ENCODE measurements at places on chromosomes 12 and 14.

DNA sequence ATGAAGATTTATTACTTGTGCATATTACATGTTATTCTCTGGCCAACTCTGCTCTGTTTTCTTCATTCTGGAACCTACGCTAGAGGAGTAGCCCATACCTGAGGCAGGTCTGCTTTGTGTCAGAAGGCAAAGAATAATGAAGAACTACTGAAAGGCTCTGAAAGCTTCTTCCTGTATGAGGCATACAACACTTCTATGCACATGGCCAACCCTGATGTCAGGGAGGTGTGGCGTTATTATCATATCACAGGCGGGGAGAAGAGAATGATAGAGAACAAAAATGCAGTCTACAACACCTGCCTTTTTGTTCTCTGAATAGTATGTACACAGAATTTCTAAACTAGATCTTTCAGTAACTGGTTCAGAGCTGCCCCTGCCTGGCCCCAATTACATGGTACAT lies 32.5 kb upstream of the CRY1 start:
- no peak for DNase-seq

- no peak for DNase-seq
Observed at GRCh38 chr14:39212693-39213092, 21.0 kb upstream of the MIA2 start.

- no peak for DNase-seq
Observed at GRCh38 chr14:103284574-103285467, 49.2 kb upstream of the EIF5 start.

GRCh38 chr12:103799504-103799856 lies 41.6 kb downstream of the NT5DC3 start:
- DNase-seq: no peak

- DNase-seq: no peak
Observed at GRCh38 chr14:94562022-94562421, 780 bp downstream of the SERPINA4 start.

- DNase-seq: no peak
Observed at GRCh38 chr12:94262228-94263010, 114.0 kb downstream of the PLXNC1 start.

DNA sequence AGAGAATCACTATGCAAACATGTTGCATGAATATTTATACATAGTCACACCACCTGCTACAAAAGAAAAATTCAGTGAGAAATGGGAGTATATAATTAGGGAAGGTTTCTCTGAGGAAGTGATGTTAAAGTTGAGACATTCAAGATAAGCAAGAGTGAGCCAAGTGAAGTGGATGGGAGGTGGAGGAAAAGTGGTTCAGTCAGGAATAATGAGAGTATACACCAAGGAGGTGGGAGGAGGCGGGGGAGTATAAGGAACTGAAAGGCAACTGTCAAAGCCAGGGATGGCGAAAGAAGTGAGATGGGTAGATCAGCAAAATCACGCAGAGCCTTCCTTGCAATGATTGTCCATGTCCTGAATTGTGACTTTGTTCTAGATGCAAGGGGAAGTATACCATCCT lies 33.7 kb downstream of the PRKD1 start:
- no peak for DNase-seq

GRCh38 chr14:63611078-63611477 lies 30.6 kb downstream of the WDR89 start:
- no peak for DNase-seq

DNA sequence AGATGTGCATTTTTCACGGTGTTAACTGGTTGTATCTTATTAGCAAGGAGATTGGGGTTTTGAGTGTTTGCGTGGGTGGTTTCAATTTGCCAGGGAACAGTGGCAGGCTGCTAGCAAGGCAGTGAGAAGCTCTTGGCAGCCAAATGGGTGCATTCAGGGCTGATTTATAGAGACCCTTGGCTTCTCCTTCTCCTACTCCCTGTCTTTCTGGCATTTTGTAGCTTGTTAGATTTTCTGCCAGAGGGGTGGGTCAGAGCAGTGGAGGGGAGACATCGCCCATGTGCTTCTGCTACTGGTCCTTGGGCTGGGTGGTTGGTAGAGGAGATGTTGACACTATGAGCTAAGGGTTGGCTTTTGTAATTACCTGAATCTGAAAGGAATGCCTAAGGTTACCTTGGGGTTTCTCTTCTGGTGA lies 9.6 kb downstream of the CALM1 start:
- DNase-seq: no peak

DNA sequence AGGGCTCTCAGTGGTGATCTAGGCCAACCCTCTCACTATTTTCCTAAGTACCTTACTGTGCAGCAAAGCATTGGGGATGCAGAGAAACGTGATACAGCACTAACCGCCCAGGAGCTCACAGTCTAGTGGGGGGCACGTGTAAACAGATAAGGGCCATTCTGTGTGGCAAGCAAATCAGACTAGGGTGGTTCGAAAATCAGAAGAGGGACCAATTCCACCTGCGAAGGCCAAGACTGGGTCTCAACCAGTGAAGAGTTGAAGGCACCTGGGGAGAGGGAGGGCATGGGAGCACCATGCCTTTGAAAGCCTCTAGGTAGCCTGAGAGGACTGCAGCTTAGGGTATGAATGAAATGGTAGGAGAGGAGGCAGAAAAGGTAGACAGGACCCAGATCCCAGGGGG lies 2.2 kb downstream of the PITPNM2 start:
- no peak for DNase-seq

GRCh38 chr12:61916831-61917230 lies 343.4 kb upstream of the USP15 start:
- DNase-seq: no peak

DNA sequence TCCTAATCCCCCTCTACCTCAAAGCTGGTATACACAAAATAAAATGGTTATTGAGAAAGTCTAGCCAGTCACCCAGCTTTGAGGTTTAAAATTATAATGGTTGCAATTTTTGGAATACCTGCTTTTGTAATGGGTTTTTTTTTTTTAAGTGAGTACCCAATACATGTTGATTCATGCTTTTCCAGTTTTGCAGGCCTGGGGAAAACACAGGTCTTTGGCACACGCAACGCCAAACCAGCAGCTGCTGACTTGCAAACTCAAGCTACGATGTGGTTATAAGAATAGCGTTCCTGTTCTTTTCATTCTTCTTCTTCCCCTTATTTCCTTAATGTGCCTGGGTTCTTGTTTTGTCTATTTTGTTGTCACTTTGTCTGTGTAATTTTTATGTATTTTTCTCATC lies 233.0 kb downstream of the EGLN3 start:
- no peak for DNase-seq

GRCh38 chr12:124498275-124499189 lies 68.9 kb downstream of the NCOR2 start:
- no peak for DNase-seq

GRCh38 chr14:47189911-47190484 lies 485.4 kb downstream of the MDGA2 start:
- no peak for DNase-seq

- no peak for DNase-seq
Observed at GRCh38 chr14:47674543-47675465, 601 bp downstream of the MDGA2 start.

- no peak for DNase-seq
Observed at GRCh38 chr12:39587225-39587624, 32.4 kb downstream of the ABCD2 start.

- DNase-seq: no peak
Observed at GRCh38 chr14:61451891-61452400, 130.6 kb downstream of the PRKCH start.

DNA sequence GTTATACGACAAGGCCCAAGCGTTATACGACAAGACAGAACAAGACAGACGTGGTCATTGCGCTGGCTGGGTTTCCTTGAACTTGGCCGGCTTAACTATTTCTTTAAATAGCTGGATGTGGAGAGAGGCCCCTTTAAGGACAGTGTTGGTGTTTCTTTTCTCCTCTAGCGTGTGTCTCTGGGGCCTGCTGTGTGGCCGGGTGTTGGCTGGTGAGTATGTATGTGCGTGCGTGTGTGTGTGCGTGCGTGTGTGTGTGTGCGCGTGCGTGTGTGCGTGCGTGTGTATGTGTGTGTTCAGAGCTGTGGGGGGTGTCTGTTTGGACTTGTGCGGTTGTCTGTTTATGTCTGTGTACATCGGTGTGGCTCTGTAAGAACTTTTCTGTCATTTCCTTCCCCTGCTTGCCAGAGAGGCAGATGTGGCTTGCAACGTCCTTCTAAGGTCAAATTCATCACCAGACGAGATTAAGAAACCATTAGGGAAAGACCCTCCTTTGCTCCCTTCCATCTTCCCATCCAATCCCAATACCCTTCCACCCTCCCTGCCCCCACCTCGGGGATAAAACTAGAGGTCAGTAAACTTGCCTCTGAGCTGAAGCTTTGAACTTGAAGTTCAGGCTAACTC lies 78.6 kb upstream of the TBX3 start:
- DNase-seq: no peak

DNA sequence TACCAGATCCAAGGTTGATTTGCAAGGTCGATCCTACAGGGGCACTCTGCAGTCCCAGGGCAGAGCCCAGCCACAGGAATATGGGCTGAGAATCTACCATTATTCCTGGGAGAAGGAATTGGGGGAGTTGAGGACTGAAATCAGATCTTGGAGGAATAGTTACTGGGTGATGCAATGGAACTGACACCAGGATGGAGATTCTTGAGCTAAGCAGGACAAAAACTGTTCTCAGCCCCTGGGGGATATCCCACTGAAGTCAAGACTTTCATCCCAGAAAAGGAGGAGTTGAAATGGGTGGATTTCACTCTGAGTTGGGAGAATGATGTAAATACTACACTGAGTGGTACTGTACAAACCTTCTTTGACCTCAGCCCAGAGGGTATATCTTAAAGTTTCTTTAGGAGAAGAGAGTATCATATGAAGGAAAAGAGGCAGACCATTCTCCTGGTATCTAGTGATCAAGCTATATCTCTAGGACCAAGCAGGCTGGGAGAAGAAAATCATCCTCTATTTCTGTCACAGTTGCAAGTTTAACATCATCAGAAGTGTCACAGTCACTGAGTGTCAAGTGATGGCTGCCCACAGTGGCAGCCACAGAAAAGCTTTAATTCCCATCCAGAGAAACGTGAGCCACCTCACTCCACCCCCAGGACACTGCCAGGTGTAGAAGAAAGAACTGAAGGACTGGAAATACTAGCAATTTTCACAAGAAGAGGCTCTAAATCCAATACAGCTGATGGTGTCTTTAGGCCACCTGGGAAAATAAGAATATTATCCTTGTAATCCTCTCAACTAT lies 181.9 kb downstream of the NUAK1 start:
- DNase-seq: no peak

DNA sequence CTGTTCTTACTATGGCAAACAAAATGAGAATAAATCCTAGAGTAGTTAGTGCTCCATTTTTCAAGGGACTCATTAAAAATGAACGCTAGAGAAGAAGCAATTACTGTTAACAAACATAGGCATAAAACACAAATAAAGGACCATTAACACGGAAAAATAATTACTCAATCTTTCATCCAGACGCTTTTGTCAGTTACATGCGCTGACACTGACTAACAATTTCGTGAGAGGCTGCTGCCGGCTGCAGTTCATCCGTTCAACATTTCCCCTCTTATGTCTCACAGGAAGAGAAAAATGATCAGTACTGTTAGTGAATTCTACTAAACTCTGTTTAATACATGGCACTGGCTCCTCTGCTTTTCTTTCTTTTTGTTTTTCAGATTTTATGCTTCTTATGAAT lies 472.7 kb upstream of the FLRT2 start:
- no peak for DNase-seq

DNA sequence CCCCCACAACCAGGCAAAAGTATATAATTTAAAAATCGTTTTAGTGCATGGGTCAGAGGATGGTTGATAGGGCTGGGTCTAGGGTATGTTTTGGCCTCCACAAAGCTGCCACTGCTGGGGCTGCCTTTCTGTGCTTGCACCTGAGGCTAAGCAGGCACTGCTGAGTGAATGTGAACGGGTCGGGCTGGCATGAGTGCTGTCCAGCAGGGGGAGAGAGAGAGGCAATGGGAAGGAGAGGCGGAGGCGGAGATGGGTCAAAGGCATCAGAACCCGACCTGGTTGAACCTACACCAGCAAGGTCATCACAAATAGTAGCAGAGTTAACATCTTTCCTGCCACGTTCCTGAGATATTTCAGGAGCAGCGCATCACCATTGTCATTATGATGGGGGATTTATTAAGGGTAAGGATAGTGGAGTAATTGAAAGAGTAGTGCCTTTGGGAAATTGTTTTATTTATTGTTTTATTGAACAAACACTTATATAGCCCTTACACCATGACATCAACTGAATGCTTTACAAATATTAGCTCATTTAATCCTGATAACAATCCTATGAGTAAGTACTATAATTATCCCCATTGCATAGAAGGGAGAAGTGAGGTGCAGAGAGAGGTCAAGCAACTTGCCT lies 5.8 kb upstream of the NRXN3 start:
- DNase-seq: no peak

DNA sequence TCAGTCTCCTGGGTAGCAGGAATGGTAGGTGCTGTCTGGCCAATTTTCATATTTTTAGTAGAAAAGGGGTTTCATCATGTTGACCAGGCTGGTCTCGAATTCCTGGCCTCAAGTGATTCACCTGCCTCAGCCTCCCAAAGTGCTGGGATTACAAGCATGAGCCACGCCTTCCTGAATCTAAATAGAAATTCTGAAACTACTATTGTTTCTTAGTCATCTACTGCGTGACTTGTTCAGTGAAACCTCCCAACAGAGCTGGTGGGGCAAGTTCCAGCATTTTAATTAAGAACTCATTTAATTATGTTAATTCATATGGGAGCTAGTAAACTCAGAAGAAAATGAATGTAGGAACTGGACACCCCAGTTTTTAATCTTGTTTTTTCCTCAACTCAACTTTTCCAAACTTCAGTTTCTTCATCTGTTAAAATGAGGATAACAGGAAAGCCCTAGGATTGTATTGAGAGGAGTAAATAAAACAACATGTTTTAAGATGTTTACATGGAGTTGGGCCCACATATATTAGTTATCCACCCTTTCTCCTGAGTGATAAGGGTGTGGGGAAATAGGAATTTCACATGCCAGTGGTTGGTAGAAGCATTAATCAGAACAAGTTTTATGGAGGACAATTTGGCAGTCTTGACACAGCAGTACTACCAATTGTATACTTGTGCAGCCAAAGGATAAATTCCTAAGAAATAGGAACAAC lies 335.8 kb upstream of the E2F7 start:
- no peak for DNase-seq

- DNase-seq: no peak
Observed at GRCh38 chr12:68477261-68477772, 133.4 kb upstream of the RAP1B start.

GRCh38 chr12:52436828-52437474 lies 2.8 kb upstream of the KRT75 start:
- no peak for DNase-seq

GRCh38 chr12:52082026-52082668 lies 2.6 kb downstream of the SMIM41 start:
- DNase-seq: no peak

Data from DMS 273 treated with DMSO at 0.1 percent for 48 hours (cell line).